Activated gamma-delta T cell (primary cell): ENCODE measurements at places on chromosomes 1 and 21.

GRCh38 chr1:65267683-65268082 lies 41.7 kb upstream of the DNAJC6 start:
- no peak for DNase-seq

DNA sequence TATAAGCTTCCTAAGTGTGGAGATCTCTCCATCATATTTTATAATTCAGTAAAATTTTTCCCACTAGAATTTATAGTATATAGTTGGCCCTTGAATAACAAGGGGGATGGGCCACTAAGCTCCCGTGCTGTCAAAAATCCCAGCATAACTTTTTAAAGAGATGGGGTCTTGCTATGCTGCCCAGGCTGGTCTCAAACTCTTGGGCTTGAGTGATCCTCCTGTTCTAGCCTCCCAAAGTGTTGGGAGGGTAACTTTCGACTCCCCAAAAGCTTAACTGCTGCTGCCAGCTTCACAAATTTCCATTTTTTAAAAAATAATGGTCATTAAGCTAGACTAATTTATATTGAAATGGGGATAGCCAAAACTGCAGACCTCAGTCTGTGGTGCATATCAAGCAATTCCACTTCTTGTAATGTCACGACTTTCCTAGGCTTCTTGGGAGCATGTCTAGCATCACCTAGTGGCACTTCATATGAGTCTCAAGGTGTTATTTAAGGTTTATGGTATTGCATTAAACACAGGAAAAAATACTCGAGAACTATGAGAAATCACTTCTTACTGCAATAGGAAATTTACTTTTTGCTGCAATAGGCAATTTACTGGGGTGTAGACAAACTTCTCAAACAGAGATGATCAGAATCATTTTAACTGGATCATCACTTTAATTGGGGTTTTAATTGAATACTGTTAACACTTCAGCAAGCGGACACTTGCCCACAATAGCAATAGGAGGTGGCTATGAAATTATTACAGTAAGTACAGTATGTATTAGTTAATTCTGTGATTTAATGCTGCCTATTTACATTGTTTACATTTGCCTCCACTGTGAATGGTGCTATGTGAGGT lies 19.3 kb upstream of the ACTA1 start:
- no peak for DNase-seq

- no peak for DNase-seq
Observed at GRCh38 chr1:203169770-203170520, 5.7 kb downstream of the MYBPH start.

GRCh38 chr1:226649780-226650179 lies 89.3 kb downstream of the ITPKB start:
- DNase-seq = no peak

GRCh38 chr1:6126521-6127067 lies 53.5 kb downstream of the CHD5 start:
- no peak for DNase-seq

GRCh38 chr1:106677181-106677580 lies 379.3 kb upstream of the PRMT6 start:
- DNase-seq = no peak

- DNase-seq = no peak
Observed at GRCh38 chr1:174247472-174247871, 88.2 kb downstream of the RABGAP1L start.

GRCh38 chr1:184851822-184852746 lies 97.4 kb upstream of the EDEM3 start:
- no peak for DNase-seq

DNA sequence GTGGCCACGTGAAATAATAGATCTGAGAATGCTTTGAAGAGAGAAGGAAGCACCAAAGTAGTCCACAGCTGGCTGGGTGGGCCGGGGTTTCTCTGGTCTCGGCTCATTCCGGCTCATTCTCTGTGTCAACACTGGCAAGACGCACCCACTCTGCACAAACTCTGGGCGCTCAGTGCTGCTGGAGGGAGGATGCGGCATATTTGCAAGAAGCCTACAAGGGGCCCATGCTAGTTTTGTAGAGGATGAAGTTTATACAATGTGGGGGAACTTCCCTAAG lies 28.8 kb upstream of the TMPRSS2 start:
- DNase-seq = no peak

- no peak for DNase-seq
Observed at GRCh38 chr1:237293804-237294203, 251.8 kb downstream of the RYR2 start.

- DNase-seq = no peak
Observed at GRCh38 chr1:9714257-9714718, 62.8 kb downstream of the PIK3CD start.

- DNase-seq = no peak
Observed at GRCh38 chr1:201455098-201455497, 13.9 kb downstream of the PHLDA3 start.

GRCh38 chr1:233543338-233544255 lies 70.3 kb upstream of the KCNK1 start:
- no peak for DNase-seq

GRCh38 chr1:205395616-205396015 lies 26.2 kb downstream of the LEMD1 start:
- DNase-seq = no peak
